ENCODE measurements at places on chromosomes 3 and 15.

GRCh38 chr3:82058809-82059208 is 297.4 kb upstream of the GBE1 start:
- no peak for DNase-seq

GRCh38 chr15:74008901-74009300 is 14.4 kb downstream of the PML start:
- DNase-seq, result no peak

- no peak for DNase-seq
Measured at GRCh38 chr15:99957642-99958013, 224.4 kb upstream of the LYSMD4 start.

- DNase-seq, result no peak
Measured at GRCh38 chr3:31196881-31197364, 302.5 kb upstream of the GADL1 start.

- DNase-seq, result no peak
Measured at GRCh38 chr3:69539134-69539533, 153.2 kb upstream of the FRMD4B start.

DNA sequence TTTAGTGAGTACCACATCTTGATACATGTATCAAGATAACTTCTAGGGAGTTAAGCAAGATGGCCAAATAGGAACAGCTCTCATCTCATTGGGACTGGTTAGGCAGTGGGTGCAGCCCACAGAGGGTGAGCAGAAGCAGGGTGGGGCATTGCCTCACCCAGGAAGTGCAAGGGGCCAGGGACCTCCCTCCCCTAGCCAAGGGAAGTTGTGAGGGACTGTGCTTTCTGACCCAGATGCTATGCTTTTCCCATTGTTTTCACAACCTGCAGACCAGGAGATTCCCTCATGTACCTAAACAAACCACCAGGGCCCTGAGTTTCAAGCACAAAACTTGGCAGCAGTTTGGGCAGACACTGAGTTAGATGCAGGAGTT is 665.0 kb upstream of the CBLB start:
- no peak for DNase-seq

GRCh38 chr3:168312984-168313383 is 217.3 kb upstream of the GOLIM4 start:
- DNase-seq, result no peak

DNA sequence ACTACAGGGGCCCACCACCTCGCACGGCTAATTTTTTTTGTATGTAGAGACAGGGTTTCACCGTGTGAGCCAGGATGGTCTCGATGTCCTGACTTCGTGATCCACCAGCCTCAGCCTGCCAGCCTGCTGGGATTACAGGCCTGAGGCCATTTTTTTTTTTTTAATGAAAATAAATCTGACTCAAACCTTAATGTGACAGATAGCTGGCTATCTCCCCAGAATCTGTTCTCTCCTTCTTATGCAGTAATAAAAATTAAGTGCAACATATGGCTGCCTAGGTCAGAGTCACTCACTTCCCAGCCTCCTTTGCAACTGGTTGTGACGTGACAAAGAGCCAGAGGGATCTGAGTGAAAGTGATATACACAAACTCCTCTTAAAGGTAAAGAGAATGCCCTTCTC is 53.0 kb downstream of the ZNF148 start:
- DNase-seq, result no peak

- DNase-seq, result no peak
Measured at GRCh38 chr3:114770874-114771273, 376.2 kb downstream of the ZBTB20 start.

- DNase-seq, result no peak
Measured at GRCh38 chr3:139537795-139538621, 1.5 kb downstream of the RBP1 start.

DNA sequence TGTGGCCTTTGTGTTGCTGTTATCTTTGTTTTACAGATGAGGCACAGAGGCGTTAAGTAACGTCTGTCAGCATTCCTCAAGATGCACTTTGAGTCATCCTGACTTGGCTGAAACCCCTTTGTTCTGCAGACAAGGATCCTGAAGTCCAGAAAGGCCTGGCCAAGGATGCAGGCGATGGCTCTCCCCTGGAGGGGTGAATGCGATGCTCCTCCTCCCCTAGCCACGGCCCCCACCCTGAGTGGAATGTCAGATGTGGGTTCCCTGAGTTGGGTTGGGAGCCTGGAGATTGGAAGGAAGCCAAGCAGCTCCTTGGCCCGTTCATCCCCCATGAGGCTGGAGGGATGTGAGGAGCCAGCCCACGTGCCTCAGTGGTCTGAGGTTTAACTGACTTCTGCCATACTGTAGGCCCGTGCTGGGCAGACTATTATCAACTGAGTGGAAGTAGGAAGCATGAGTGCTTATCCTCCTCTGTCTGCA is 43.3 kb downstream of the POMGNT2 start:
- no peak for DNase-seq

GRCh38 chr3:120470870-120471269 is 20.1 kb upstream of the FSTL1 start:
- DNase-seq, result no peak

- no peak for DNase-seq
Measured at GRCh38 chr3:64685800-64686445, 1.9 kb downstream of the ADAMTS9 start.

GRCh38 chr15:81257435-81257834 is 60.8 kb downstream of the IL16 start:
- DNase-seq, result no peak

DNA sequence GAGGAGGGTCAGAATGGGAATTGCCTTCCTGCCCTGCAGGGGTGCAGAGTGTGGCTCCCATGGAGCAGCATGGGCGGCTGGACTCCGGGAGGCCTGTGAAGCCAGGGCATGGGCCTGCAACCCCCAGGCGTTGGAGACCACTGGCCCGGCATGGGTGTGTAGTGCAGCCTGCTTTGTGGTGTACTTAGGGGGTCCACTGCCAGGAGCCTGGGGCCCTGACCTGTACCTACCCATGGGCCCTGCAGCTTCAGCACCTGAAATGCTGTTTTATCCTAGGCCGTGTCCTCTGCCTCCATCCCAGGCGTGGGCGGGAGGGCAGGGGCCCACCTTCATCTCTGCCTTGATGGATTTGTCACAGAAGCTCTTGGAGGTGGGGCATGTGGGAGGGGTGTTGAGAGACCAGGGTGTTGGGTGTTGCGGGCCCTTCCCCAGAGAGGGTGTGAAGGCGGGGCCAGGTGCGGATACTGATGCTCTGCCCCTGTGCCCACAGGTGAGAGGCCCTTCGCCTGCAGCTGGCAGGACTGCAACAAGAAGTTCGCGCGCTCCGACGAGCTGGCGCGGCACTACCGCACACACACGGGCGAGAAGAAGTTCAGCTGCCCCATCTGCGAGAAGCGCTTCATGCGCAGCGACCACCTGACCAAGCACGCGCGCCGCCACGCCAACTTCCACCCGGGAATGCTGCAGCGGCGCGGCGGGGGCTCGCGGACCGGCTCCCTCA is 45.0 kb downstream of the KLF13 start:
- no peak for DNase-seq

GRCh38 chr3:181791056-181791955 is 79.6 kb downstream of the SOX2 start:
- DNase-seq, result no peak

- no peak for DNase-seq
Measured at GRCh38 chr15:73226093-73226814, 142.5 kb downstream of the HCN4 start.

DNA sequence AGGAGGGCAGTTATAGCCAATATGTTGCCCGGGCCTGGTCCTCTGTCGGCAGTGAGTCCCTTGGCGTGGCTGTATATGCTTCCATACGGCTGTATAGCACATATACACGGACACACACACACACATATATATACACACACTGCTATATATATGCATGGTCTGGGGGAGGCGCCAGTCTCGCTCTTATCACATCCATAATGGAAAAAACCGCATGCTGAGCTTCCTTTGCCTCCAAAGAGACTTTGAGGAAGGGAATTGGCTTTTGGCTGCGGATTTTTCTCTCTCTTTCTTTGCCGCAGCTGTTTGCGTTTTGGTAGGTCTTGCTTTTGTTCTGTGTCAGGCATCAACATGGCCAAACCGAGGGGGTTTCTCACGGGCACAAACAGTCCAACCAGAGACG is 11.3 kb upstream of the TMEM115 start:
- no peak for DNase-seq

DNA sequence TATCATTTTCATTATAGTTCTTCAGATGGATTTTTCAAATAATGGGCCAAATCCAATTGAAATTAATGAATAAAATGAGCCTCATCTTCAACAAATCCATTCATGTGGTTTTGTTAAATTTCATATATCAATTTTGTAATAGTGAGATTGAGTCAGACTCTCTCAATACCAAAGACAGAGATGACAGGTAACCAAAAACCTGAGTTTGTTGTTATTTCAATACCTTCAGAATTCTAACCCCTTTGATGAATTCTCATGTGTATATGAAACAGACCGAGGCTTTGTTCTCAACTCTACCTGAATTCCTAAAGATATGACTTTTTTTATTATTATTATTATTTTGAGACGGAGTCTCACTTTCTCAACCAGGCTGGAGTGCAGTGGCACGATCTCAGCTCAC is 92.8 kb downstream of the FOXP1 start:
- no peak for DNase-seq

GRCh38 chr3:76668653-76669052 is 371.2 kb upstream of the ROBO2 start:
- no peak for DNase-seq

DNA sequence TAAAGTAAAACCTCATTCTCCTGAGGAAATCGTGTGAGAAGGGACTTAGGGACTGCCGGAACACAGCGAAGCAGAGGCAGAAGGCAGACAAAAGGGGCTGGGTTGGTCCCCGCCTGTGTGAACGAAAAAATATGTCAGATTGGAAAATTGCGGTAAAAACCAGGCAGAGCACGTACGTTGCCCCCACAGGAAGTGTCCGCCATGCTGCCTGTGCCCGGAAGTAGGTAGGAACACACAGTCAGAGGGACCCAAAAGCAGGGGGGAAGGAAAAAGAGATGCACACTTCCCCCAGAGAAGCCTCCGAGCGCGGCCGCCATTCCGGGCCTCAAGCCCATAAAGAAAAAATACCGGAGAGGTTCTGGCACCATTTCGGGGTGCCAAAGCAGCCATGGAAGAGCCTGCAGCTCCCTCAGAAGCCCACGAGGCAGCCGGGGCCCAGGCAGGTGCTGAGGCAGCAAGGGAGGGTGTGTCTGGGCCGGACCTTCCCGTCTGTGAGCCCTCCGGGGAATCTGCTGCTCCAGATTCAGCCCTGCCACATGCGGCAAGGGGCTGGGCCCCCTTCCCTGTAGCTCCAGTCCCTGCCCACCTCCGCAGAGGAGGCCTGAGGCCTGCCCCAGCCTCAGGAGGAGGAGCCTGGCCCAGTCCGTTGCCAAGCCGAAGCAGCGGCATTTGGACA is at the start of gene MKRN3:
Gene MKRN3 (plus strand): TSS at position 280 of the 676 bp plus-strand sequence. CDS start 109 bp downstream, at position 389.
- no peak for DNase-seq

DNA sequence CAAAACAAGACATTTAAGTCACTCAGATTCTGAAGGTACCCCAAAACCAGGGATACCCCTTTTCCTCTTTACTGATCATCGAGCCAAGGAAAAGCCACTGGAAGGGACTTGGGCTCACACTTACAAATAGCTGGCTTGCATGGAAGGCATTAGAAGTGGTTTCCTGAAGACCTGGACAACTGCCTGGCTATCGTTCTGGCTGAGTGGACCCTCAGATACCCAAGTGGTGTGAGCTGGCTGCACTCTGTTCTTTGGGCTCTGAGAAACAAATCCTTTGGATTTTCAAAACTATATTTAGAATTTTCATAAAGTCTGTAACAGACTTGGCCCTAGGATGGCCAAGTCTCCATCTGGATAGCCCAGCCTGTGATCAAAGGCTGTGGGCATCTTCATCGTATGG is 110.1 kb upstream of the CTDSPL start:
- no peak for DNase-seq

DNA sequence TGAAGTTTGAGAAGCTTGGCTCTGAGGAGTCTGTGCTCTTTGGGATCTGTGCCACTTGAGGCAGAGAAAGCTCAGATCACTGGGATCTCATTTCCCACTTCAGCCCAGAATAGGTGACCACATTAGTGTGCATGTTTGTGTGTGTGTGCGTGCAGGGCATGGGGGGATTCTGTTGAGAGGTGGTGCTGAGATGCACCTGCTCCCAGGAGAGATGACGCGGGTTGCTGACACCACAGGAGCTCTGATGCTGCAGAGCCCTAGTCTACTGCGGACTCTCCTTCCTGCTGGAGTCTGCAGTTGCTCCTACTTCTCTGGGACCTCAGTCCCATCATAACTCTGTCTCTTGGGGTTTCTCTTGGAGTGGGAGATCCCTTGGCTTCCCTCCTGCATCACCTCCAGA is 14.7 kb upstream of the CTXND1 start:
- DNase-seq, result no peak

DNA sequence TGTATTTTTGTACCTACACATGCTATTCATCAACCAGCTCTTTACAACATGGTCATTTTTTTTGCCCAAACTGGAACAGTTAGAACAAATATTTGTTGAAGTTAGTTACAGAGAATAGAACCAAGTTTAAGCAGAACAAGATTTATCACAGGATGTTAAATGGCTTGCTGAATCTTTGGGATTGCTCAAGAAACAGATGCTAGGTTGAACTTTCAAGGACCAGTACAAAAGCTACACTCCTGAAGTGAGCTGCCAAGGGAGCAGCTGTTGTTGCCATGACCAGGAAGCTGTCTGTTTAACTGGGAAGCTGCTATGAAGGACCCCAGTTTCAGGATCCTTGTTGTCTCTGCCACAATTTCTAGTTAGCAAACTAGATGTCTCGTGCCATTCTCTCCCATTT is 53.7 kb downstream of the ZIC1 start:
- DNase-seq, result no peak

DNA sequence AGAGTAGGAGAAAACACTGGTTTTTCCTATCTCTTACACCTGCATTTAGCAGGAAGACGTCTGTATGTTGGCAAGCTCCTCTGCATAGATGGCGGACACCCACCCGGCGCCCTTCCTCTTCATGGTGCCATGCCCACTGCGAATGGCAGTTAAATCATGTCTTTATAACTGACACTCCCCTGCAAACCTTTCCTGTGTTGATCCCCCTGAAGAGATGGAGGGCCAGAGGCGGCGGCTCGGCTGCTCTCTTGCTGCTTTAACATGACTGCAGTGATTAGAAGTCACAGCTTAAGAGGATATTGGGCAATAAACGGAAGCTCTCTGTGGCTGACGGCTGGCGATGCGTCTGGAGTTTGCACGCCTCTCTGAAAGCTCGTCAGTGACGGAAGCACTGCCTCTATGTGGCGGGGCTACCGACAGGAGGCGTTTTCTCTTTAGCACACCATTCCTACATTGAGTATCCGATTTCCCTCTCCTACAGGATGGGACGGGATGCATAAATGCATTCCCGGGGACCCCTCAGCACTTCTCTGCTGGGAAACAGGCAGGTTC is 25.5 kb upstream of the SNRPA1 start:
- no peak for DNase-seq

All from cerebellar nuclear complex (tissue), 1 donor.